Fibroblast of the aortic adventitia (primary cell): ENCODE measurements at places on chromosomes 6 and 20.

- no peak for DNase-seq
These were observed 21.9 kb downstream of the RIMS1 start for GRCh38 chr6:71908162-71908765.

DNA sequence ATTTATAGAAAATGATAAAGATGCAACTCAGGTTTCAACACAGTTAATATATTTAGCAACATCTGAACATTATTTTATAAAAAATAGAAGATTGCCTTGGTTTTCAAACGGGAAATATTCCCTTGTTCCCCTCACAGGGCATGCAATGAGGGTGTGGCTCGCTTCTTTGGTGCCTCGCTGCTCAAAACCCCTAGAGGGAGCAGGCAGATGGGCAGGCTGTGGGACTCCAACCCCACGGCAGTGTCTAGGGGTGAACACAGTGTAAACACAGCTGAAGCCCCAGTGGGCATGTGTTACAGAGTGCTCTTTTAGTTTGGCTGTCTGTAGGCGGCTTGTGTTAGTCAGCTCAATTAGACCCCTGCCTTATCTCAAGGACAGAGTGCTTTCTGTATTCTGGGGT, 560.8 kb upstream of the IMPG1 start:
- DNase-seq, result no peak

- peak; percentile 72 for DNase-seq
These were observed 2.1 kb downstream of the MYL9 start for GRCh38 chr20:36543184-36544133.

GRCh38 chr20:53921443-53921973, 148.9 kb downstream of the BCAS1 start:
- DNase-seq, result no peak

DNA sequence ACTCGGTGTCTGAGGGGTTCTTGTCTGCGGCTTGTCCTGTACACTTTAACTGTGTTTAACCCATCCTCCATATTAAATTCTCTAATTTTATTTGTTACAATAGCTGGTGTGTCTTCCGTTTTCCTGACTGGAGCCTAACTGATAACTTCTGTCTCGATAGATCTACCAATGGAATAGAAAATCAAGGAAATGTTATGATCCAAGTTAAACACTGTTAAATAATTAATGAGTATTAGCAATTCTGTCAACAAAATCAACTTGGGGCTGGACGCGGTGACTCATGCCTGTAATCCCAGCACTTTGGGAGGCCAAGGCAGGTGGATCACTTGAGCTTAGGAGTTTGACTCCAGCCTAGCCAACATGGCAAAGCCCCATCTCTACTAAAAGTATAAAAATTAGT, 81.7 kb downstream of the DNAH8 start:
- DNase-seq, result no peak

DNA sequence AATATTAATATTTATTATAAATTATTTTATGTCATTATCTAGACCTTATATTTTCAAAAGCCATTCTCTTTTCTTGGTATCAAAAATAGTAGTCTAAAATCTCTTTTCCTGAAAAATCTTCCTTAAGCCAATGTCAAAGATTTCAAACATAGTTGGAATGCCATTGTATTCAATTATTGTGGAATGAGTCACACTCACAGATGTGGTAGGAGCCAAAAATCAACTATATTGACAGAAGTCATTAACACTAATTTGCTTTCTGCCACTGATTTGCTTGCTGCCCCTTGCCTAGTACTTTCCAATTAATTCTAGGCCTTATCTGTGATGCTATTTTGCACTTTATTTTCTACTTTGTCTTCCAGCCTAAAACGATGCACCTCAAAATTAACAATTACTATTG, 1326.3 kb upstream of the GJE1 start:
- no peak for DNase-seq

- no peak for DNase-seq
These were observed 78.2 kb upstream of the PLEKHG1 start for GRCh38 chr6:150521482-150521881.

- DNase-seq, result no peak
These were observed 44.1 kb upstream of the SLC22A1 start for GRCh38 chr6:160077526-160077925.

GRCh38 chr6:139376604-139377218, 2.3 kb upstream of the CITED2 start:
- peak; percentile 79 for DNase-seq

DNA sequence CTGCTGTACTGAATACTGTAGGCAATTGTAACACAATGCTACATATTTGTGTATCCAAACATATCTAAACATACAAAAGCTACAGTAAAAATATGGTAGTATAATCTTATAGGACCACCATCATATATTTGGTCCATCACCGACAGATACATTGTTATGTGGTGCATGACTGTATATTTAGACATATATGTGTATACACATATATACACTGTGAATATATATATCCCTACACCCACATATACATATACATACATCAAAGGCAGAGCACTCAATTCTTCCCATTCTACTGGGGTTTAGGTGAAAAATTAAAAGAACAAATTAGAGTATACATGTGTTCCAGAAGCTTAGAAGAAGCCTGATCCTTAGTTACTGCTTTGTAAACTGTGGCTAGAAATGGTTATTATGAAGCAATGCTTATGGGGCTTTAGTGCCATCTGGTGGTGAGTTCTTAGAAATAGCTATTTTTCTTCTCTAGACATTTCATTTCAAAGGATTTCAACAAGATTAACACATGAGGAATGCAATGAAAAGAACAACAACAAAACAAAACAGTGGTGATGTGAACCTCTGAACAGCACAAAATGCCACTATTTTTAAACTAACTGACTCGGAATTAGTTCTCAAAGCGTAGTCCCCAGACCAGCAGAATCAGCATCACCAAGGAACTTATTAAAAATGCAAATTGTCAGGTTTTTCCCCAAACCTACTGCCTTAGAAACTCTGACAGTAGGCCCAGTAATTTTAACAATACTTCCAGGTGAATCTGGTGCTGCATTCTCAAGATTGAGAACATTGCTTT, 38.0 kb downstream of the PKHD1 start:
- peak; percentile 58 for DNase-seq

DNA sequence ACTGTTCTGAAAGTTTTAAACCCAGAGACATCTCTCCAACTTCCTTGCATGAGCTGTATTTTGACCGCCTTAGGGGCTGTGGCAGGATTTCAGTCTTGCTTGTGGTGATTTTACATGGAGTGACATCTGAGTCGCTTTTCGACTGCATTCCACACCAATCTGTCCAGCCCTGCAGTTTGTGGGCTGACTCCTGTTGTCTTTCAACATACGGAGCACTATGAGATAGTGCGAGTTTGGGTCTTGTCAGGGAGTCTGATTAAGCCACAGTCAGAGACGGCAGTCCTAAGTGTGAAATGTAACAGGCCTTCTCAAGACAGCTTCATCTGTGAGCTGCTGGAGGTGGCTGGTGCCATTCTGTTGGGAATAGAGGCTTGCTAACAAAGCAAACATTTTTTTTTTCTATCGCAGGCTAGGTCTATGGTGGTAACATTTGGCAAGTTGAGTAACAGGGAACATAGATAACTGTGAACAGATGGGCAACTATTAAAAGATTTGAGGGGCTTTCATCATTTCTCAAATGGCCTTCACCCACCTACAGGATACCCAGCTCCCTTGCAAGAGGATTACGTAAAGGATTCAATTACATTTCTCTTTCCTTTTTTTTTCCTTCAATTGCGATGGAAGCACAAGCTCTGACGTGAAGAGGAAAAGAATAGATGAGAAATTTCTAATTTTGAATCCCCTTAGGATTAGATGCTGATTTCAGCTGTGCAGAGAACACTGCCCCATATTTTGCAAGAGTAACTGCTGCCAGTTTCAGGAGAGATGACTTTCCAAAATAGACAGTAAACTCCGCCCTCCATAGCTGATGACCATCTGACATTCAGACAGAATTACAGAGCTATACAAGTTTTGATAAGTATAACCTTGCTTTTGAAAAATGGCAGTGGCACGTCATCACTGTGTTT, 25.1 kb downstream of the CAP2 start:
- DNase-seq, result peak; percentile 49

GRCh38 chr6:147203311-147204059, 732 bp upstream of the STXBP5 start:
- DNase-seq, result peak; percentile 78

DNA sequence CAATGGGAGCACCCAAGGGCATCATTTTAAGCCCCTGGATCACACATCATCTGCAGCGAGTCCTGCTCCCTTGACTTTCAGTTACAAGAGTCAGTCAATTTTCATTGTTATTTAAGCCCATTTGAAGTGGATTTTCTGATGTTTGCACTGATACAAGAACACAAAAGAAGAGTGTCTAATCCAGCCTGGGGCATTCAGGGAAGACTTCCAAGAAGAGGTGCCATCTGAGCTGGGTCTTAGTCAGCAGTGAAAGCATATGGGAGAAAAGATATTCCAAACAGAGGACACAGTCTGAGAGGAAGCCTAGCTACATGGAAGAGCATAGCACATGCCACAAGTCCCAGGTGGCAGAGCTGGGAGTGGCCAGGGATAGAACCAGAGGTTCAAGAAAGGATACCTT, 10.4 kb upstream of the FOXP4 start:
- no peak for DNase-seq

DNA sequence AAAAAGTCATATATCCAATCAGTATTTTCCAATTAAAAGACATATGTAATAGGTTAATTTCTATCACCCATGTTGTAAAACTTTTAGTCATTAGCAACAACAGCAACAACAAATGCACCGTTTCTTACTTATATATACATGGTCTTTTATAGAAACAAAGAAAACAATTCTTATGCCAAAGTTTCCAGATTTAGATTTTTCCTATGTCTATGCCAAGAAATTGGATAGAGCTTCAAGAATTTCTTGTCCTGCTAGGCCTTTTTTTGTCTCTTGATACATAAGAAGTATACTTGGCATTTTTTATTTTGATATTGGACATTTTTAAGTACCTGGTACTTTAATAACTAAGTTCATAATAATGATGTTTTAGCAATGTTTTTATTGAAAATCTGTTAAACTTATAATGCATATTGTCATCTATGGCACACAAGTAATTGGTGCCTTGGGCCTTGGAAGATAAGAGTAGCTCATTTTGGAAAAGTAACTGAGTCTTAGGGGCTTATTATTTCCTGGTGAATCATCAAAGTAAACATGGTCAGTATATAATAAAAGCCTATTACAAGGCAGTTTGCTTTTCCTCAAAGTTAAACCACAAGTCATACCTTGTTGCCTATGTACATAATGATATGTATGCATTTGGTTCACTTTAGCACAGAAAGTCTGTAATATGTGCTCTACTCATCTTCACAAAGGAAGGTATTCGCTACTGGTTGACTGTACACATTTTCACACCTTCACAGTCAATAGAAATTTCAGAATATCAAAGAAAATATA, 10.1 kb upstream of the FRK start:
- peak; percentile 11 for DNase-seq

GRCh38 chr20:18388860-18389259, 78.0 kb downstream of the DZANK1 start:
- DNase-seq, result peak; percentile 50

GRCh38 chr20:31841928-31842327, 3.5 kb downstream of the FOXS1 start:
- DNase-seq, result peak; percentile 71

GRCh38 chr6:6220718-6221117, 99.7 kb downstream of the F13A1 start:
- DNase-seq, result no peak

DNA sequence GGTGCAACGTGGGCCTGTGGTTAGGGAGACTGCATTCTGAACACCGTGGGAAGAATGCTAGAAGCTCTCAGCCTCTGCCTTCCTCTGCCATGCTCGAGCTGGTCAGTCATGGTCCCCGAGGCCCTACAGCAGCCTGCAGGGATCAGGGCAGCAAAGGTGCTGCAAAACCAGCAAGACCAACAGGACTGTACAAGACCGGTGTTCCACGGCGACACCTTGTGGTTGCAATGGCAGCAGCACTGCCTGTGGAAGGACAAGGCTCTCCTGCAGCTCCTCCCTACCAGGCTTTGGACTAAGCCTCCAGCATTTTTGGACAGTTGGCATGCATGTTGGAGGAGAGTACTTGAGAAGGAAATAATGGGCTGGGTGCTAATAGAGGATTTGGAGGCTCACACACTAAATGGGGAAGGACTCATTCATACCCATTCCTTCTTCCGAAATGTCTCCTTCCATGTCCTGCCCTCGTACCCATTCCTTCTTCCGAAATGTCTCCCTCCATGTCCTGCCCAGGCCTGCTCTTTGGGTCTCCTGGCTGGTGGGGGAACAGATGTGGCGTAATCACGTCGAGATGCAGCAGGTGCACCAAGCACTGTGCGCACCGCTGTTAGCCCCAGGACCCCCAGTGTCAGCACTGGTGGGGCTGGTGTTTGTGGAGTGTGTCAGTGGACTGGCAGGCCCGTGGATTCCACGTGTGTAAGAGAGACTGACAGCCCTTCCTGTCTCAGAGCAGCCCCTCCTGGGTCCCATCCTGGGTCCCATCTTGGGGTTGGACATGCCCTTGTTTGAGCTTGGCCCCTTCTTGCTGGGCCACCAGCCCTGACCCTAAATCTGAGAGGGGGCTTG, 18.6 kb upstream of the MYT1 start:
- no peak for DNase-seq
